Effector CD4-positive, alpha-beta T cell (primary cell): ENCODE measurements at places on chromosomes 7 and 10.
A peak's percentile ranks its signal among the peaks of the same experiment; 100 is the strongest.

- DNase-seq: no peak
Observed at GRCh38 chr7:106057204-106057961, 54.7 kb downstream of the SYPL1 start.

DNA sequence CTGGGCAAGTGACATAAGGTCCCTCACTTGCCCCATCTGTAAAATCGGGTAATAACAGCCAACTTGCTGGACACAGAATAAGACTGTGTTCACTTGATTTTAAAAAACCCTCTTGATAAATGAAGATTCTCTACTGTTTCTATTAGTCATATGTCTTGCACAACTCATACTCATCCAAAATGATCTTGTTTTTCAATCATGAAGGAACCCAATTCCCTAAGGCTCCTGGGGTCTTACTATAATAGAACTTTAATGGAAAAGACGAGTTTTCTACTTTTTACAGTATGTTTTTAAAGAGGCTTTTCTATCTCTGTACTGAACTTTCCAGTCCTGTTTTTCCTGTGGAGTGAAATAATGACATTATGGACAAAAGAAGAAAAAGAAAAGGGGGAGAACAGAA lies 103.8 kb downstream of the ARID5B start:
- DNase-seq: no peak

GRCh38 chr10:107717046-107717445 lies 552.5 kb upstream of the SORCS1 start:
- DNase-seq: no peak

GRCh38 chr7:129257168-129257567 lies 32.3 kb downstream of the AHCYL2 start:
- no peak for DNase-seq

GRCh38 chr7:64628192-64628591 lies 37.7 kb upstream of the ZNF107 start:
- DNase-seq: no peak

DNA sequence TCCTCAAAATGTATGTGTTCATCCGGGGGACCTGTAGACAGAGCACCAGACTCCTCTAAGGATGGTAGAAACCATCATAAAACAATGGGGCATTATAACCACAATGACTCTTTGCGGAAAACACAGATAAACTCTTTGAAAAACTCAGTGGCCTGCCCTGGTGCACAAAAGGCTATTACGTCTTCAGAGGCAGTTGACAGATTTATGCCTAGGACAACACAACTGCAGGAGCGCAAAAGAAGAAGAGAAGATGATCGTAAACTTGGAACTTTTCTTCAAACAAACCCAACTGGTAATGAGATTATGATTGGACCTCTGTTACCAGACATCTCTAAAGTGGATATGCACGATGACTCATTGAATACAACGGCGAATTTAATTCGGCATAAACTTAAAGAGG lies 6.0 kb downstream of the RBM48 start:
- DNase-seq: no peak

DNA sequence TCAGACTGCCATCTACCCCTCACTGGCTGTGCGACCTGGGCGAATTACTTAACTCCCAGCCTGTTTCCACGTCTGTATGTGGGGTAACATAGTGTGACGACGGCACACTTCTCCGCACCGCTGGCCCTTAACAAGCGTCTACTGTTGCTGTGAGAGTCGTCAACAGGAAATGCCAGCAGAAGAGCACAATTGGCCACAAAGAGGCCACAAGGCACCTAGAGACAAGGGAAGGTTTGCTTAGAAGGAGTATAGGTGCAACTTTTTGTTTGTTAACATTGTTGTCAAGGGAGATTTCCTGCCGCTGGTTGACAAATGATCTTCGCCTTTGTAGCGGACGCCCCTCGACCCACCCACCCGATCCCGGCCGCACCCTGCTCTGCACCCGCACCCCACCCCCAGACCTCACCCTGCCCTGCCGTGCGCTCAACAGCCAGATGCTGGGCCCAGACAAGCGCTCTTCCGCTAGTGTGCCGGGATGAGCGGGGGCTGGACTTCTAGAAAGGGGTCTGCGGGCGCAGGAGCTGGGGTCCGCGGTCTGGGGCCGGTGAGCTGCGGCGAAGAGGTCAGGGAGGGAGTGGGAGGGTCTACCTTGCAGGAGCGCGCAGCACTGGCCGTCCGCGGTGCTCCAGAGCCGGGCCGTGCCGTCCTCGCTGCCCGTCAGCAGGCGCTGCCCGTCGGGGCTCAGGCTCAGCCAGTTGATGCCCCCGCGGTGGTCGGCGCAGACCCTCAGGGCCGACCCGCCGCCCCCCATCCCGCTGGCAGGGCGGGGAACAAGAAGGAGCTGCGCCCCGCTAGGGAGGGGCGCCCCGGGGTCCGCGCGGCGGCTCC lies 785 bp downstream of the WDR86 start:
- DNase-seq: peak; percentile 68

- DNase-seq: no peak
Observed at GRCh38 chr7:2244404-2244995, 2.5 kb downstream of the NUDT1 start.

GRCh38 chr10:107814865-107815487 lies 650.5 kb upstream of the SORCS1 start:
- no peak for DNase-seq

GRCh38 chr7:137743021-137743420 lies 103.8 kb downstream of the DGKI start:
- DNase-seq: no peak

DNA sequence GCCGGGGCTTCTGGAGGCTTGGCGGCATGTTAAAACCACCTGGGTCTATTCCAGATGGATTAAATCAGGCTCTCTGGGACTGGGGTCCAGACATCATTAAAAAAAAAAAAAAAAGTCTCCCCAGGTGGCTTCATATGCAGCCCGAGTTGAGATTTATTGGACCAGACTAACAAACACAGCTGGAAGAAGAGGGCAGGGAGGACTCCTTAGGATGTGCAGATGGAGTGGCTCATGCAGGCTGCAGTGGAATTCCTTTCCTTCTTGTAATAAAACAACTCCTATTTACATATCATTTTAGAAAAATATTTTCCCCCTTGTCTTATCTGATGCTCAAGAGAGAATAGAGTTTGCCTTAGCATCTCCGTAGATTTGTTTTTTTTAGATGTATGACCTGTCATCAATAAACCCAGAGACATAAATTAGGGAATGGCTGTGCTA lies 238.1 kb downstream of the CAMK1D start:
- DNase-seq: no peak

GRCh38 chr7:86748201-86748600 lies 104.5 kb downstream of the GRM3 start:
- DNase-seq: no peak

DNA sequence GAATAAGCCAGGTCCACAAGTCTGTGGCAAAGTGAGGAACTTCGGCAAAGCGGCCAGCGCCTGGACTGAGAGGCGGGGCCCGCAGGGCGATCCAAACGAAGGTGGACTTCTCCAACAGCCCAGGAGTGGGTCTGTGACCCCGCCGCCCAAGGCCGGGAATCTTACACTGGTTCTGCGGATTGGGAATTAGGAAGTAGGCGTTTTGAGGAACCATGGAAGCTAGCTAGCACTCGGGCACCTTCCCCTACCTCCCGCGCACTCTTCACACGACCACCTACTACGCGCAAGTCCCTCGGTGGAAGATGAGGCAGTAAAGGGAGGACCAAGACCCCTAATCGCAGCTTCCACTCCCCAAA lies 570 bp upstream of the ARF5 start:
- no peak for DNase-seq

GRCh38 chr7:70372768-70373515 lies 759.0 kb upstream of the GALNT17 start:
- DNase-seq: no peak

GRCh38 chr10:44759122-44759521 lies 152.0 kb upstream of the TMEM72 start:
- no peak for DNase-seq
